ENCODE measurements at places on chromosomes 16 and 17. TPM values are rescaled to one million over a fixed set of nuclear protein-coding genes. Genes with fewer than 3 reads are reported as not detected.

- peak; percentile 24 for DNase-seq
- no peak overlapping the region for H3K4me3 ChIP-seq
- H3K4me1 ChIP-seq, result no peaks in the 10 kb centered on the region
- peaks cover 21% of the 10 kb centered on the region for H3K27me3 ChIP-seq
- peaks cover 4% of the 10 kb centered on the region for H3K36me3 ChIP-seq
Measured at GRCh38 chr17:68613739-68614298, 12.7 kb upstream of the FAM20A start.

GRCh38 chr16:13557418-13557817, 362.5 kb upstream of the ERCC4 start:
- H3K27me3 ChIP-seq, result no peaks in the 10 kb centered on the region
- H3K36me3 ChIP-seq, result no peaks in the 10 kb centered on the region
- H3K4me3 ChIP-seq, result no peak overlapping the region
- DNase-seq, result no peak
- no peak overlapping the region for H3K27ac ChIP-seq

DNA sequence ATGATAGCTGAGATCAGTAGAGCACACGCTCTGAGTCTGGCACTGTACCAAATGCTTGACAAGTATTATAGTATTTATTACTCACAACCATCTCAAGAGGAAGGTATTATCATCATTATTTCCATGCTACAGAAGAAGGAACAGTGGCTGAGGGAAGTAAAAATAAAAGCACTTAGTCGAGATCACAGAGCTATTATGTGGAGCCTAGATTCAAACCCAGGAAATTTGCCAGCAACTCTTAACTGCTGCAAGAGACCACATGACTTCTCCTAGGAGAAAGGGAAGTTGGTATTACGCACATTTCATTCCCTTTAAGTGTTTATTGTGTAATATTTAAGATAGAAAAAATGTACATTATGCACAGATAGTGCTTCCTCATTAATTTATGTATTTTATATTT, 1.0 kb upstream of the RHOT1 start:
- H3K4me3 ChIP-seq, result peak overlapping the region; percentile 83
- no peak for DNase-seq
- H3K27ac ChIP-seq, result no peak overlapping the region
- no peaks in the 10 kb centered on the region for H3K27me3 ChIP-seq
- H3K36me3 ChIP-seq, result no peaks in the 10 kb centered on the region

GRCh38 chr17:49359990-49360795, 1.9 kb downstream of the ZNF652 start:
- H3K27ac ChIP-seq, result peak overlapping the region; percentile 95
- peak overlapping the region; percentile 94 for H3K4me3 ChIP-seq
- H3K27me3 ChIP-seq, result no peaks in the 10 kb centered on the region
- peaks cover 48% of the 10 kb centered on the region for H3K4me1 ChIP-seq
- H3K36me3 ChIP-seq, result peaks cover 3% of the 10 kb centered on the region
- no peak for DNase-seq

DNA sequence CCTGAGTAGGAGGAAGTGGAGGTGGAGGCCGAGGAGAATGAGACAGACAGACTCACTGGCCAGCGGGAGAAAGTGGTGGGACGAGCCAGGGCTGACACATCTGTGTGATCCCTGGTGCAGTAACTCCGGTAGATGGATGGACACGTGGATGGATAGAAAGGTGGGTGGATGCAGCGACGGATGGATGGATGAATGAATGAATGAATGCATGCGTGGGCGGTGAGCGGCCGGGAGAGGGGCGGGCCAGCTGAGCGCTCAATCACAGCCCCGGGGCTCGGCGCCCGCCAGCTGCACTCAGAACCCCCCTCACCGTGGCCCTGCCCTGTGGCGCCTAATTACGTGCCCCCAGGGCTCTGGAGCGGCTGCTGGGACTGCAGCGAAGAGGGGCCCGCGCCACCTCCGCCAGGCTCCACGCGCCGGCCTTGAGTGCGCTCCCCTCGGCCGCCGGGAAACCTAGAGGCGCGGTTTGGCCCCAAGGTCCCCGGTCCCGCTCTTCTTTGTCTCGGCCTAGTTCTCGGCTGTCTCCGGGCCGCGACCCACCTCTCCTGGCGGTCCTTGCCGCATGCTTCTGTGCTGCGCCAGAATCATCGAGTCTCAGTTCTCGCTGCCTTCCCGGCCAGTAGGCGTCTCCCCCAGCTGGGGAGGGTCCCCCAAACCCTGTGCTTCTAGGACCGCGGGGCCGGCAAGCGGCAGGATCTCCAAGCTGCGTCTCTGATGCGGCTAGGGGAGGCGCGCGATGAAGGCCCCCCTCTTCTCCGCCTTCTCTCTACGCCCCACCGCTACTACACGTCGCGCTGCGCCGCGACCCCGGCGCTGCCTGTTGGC, 41.0 kb downstream of the RAI1 start:
- no peak for DNase-seq
- H3K27me3 ChIP-seq, result peaks cover 25% of the 10 kb centered on the region
- no peak overlapping the region for H3K27ac ChIP-seq
- H3K4me3 ChIP-seq, result peak overlapping the region; percentile 56
- peaks cover 27% of the 10 kb centered on the region for H3K4me1 ChIP-seq

DNA sequence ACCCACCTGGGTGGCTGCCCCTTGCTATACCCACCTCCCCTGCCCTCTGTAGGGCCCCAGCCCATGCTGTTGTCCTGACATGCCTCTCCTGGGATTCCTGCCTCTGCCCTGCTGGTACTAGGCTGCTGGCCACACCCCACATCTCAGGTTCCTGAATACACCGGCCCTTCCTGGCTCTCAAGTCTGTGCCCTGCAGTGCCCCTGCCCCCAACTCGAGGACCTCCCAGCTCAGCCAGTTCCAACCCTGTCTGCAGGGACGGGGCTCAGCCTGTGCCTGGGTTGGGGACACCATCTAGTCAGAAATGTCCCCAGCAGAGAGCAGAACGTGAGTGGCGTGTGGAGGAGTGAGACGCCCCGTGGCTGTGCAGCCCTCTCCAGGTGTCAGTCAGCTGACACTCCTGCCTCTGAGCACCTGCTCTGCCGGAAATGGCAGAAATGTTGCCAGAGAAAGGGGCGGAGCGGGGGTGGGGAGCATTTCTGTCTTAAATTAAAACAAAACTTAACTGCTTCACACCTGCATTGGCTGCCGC, 28.7 kb downstream of the ACSF3 start:
- peaks cover 28% of the 10 kb centered on the region for H3K36me3 ChIP-seq
- H3K4me3 ChIP-seq, result no peak overlapping the region
- peaks cover 12% of the 10 kb centered on the region for H3K4me1 ChIP-seq
- peak; percentile 55 for DNase-seq
- H3K27ac ChIP-seq, result peak overlapping the region; percentile 73

- H3K36me3 ChIP-seq, result no peaks in the 10 kb centered on the region
- no peak overlapping the region for H3K4me3 ChIP-seq
- peaks cover 5% of the 10 kb centered on the region for H3K27me3 ChIP-seq
- no peak overlapping the region for H3K27ac ChIP-seq
- no peak for DNase-seq
Measured at GRCh38 chr16:58789351-58789750, 55.2 kb upstream of the GOT2 start.

DNA sequence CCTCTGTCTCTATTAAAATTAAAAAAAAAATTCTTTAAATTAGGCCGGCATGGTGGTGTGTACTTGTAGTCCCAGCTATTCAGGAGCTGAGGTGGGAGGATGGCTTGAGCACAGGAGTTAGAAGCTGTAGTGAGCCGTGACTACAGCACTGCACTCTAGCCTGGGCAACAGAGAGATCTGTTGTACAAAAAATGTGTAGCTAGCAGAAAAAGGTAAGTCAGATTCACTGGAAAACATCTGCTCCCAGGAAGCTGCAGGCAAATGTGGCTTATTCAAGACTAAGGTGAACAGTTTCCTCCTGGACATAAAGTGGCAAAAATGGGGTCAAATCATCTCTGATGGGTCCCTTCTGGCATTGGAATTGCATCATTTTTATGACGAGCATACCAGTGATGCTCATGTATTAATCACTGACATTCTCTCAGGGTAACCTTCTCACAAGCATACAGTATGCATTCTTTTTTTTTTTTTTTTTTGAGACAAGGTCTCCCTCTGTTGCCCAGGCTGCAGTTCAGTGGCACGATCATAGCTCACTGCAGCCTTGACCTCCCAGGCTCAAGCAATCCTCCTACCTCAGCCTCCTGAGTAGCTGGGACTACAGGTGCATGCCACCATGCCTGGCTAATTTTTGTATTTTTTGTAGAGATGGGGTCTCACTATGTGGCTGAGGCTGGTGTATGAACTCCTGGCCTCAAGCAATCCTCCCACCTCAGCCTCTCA, 48.7 kb downstream of the CPPED1 start:
- H3K27ac ChIP-seq, result no peak overlapping the region
- H3K27me3 ChIP-seq, result no peaks in the 10 kb centered on the region
- DNase-seq, result no peak
- H3K36me3 ChIP-seq, result no peaks in the 10 kb centered on the region

DNA sequence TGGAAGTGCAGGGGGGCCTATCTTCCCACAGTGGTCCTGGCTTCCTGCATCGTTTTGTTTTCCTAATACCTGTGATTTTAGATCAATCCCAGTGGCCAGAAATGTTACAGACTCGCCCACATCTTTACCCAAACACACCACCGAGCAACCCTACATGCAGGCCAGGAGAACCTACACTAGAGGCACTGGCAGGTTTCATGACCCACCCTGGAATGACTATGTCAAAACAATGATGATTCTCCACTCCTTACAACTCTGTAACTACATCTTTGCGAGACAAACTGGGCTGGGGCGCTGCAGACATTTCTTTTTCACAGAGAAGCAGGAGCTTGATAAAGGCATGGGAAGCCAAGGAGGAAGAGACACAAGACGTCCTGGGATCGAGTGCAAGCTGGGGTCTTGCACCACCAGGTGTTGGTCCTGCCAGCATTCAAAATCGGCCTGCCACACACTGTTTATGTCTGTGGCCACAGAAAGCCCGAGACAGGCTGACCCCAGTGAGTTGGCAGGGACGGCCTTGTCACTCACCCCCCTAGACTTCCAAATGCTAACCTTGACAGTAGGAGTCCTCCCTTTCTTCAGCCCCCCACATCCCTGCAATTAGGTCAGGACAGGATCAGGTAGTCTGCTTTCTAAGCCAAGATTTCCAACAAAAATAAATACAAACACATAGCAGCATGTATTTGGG, 32.5 kb downstream of the UBE2O start:
- no peaks in the 10 kb centered on the region for H3K36me3 ChIP-seq
- H3K27me3 ChIP-seq, result no peaks in the 10 kb centered on the region
- H3K4me3 ChIP-seq, result no peak overlapping the region
- no peak for DNase-seq
- H3K4me1 ChIP-seq, result peaks cover 11% of the 10 kb centered on the region

- no peak overlapping the region for H3K4me3 ChIP-seq
- H3K4me1 ChIP-seq, result peaks cover 50% of the 10 kb centered on the region
- H3K27me3 ChIP-seq, result no peaks in the 10 kb centered on the region
- DNase-seq, result no peak
- H3K27ac ChIP-seq, result no peak overlapping the region
Measured at GRCh38 chr17:59149051-59149450, 5.9 kb downstream of the SKA2 start.

DNA sequence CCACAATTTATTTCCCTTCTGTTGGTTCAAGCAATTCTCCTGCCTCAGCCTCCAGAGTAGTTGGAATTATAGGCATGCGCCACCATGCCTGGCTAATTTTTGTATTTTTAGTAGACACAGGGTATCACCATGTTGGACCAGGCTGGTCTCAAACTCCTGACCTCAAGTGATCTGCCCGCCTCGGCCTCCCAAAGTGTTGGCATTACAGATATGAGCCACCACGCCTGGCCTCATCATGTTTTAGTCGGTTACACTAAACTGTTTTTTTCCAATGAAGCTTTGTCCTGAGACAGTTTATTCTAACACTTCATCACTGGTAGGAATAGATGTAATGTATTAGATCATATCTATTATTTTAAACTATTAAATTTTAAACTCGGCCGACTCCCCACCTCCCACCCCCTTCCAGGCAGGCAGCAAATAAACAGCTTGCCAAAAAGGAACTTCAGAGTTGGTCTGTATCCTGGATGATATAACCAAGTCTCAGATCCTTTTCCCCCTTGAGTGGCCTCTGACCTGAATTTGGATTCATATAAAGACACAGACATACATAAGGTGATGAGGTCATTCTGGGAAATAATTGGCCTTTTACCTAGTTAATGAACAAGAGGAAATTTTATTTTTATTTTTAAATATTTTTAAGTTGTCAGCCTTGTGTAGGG, 18.4 kb upstream of the CORO6 start:
- no peak overlapping the region for H3K4me3 ChIP-seq
- peak overlapping the region; percentile 23 for H3K27ac ChIP-seq
- H3K36me3 ChIP-seq, result peaks cover 13% of the 10 kb centered on the region
- H3K27me3 ChIP-seq, result no peaks in the 10 kb centered on the region
- H3K4me1 ChIP-seq, result peaks cover 33% of the 10 kb centered on the region

- H3K36me3 ChIP-seq, result peaks cover 2% of the 10 kb centered on the region
- H3K4me1 ChIP-seq, result peaks cover 31% of the 10 kb centered on the region
- no peaks in the 10 kb centered on the region for H3K27me3 ChIP-seq
Measured at GRCh38 chr16:24015923-24016322, 180.1 kb downstream of the PRKCB start.

GRCh38 chr17:57810721-57811637, 38.9 kb downstream of the MRPS23 start:
- H3K27me3 ChIP-seq, result peaks cover 42% of the 10 kb centered on the region
- H3K36me3 ChIP-seq, result no peaks in the 10 kb centered on the region
- H3K4me1 ChIP-seq, result no peaks in the 10 kb centered on the region
- no peak for DNase-seq
- H3K27ac ChIP-seq, result no peak overlapping the region

- H3K27ac ChIP-seq, result no peak overlapping the region
- peaks cover 14% of the 10 kb centered on the region for H3K4me1 ChIP-seq
- peaks cover 40% of the 10 kb centered on the region for H3K27me3 ChIP-seq
- no peak for DNase-seq
- H3K4me3 ChIP-seq, result no peak overlapping the region
Measured at GRCh38 chr17:43550754-43551153, 4.6 kb upstream of the ETV4 start.

- H3K36me3 ChIP-seq, result no peaks in the 10 kb centered on the region
- DNase-seq, result no peak
- H3K4me1 ChIP-seq, result peaks cover 6% of the 10 kb centered on the region
Measured at GRCh38 chr17:4514206-4514605, 15.5 kb downstream of the SPNS2 start.

DNA sequence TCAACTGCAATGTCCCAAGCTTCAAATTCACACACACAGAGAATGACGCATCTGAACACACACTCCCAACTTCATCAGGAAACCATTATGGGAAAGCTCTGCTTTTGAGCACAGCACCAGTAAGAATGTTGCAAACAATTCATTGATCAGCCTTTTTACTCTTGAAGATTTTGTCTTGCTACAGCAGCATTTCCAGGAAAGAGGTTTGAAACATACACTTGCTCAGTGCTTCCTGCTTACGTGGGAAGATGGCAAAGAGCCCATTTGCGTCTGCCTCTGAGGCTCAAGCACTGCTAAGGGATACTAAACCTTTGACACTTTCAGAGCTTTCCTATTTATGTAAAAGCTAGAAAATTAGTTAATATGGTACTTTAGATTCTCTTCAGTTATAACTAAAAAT, 77.2 kb upstream of the MON1B start:
- no peak for DNase-seq
- H3K36me3 ChIP-seq, result no peaks in the 10 kb centered on the region
- H3K27me3 ChIP-seq, result peaks cover 5% of the 10 kb centered on the region

Gene TBX6
- total RNA-seq, result 2.9 TPM

Gene DPEP2NB
- not detected for total RNA-seq

Gene TOP2A
- total RNA-seq, result 301 TPM

Gene KRT31
- not detected for total RNA-seq

Gene UTS2R
- not detected for total RNA-seq

Gene ODAD4
- total RNA-seq, result 0.77 TPM

Gene CDH5
- not detected for total RNA-seq

Measured in activated CD4-positive, alpha-beta memory T cell treated with anti-CD3 and anti-CD28 coated beads for 36 hours (primary cell).